Neural crest cell (in vitro differentiated cells): ENCODE measurements at places on chromosomes 7 and 10.

DNA sequence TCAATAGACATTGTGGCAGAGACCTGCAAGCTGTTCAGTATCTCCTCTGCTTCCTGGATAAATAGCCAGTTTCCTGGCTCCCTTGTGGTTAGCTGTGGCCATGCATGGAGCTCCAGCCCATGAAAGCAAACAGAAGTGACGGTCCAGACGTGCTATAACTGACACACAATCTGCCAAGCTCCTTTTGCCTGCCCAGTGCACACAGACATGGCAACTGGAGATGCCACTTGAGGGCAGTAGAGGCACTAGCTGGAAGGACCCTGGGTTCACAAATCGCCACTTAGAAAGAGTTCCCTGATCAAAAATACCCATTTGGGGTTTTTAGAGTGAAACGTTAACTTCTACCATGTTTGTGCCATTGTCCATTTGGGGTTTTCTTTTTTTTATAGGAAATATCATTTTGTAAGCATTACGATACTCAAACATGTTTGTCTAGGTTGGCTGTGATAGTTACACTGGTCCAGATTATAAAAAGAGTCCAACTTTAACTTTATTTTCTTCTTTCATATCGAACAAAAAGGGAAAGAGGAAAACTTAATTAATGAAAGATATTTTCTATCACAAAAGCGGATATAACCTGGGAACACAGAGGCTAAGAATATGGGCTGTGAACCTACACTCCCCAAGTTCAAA is 31.3 kb downstream of the KIN start:
- DNase-seq, result no peak

DNA sequence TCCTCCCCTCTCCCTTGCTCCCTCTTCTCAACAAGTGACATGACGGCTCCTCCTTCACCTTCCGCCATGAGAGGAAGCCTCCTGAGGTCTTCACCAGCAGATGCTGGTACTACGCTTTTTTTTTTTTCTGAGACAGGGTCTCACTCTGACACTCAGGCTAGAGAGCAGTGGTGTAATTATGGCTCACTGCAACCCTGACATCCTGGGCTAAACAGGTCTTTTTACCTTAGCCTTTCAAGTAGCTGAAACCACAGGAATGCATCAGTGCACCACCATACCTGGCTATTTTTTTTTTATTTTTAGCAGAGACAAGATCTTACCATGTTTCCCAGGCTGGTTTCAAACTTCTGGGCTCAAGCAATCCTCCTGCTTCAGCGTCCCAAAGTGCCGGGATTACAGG is 43.6 kb downstream of the MDH2 start:
- DNase-seq, result no peak

- no peak for DNase-seq
Measured at GRCh38 chr10:118409295-118409694, 67.2 kb upstream of the FAM204A start.

DNA sequence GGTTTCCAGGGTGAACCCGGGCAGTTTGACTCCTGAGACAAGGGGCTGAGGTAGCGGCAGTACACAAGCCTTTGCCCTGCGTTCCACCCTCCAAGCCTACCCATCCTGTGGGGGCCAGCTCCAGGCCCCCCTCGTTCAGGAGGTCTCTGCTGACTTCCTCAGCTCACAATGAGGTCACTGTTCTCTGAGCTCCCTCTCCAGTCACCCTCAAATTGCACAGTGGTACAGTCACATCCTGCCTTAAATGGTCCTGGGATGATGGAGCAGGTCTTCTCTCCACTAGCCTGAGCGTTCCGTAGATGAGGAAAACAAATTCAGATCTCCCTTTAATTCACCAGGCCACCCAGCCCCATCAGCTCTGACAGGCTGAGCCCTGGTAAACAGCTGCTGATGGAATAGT is 90.2 kb downstream of the SH3PXD2A start:
- DNase-seq, result no peak

- DNase-seq, result no peak
Measured at GRCh38 chr7:55108818-55109217, 90.0 kb downstream of the EGFR start.

DNA sequence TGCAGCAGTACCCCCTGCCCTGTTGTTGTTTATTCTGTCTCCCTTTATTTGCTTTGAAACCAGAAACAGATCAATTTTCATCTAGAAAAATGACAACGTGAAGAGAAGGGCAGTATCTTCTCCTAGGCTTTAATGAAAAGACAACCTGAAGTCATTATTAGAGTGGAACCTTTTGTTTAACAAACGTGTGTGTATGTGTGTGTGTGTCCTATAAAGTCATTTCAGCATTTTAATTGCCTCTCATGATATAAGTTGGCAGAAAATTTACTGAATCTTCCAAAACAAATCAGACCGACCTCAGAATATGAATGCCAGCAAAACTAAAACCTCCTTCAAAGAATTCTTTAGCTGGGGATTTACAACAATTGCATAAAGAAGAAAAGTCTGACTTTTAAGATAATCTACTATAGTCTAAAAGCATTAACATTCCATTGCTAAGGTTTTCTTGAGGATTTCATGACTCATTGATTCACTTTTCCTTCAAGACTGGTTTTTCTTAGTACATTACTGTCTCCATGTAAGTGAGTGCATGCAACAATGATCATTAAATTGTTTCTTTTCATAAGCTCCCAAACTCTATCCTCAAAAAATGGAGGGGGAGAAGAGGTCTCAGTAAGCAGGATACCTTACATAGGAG is 3.2 kb downstream of the GLI3 start:
- no peak for DNase-seq

- no peak for DNase-seq
Measured at GRCh38 chr10:43226851-43227845, 39.7 kb downstream of the RASGEF1A start.

- no peak for DNase-seq
Measured at GRCh38 chr10:85786401-85786899, 580.1 kb downstream of the GRID1 start.
